Left kidney (tissue), 8 donors: ENCODE measurements at places on chromosomes 13 and 19. TPM values are rescaled to one million over a fixed set of nuclear protein-coding genes. Genes with fewer than 3 reads are reported as not detected.

DNA sequence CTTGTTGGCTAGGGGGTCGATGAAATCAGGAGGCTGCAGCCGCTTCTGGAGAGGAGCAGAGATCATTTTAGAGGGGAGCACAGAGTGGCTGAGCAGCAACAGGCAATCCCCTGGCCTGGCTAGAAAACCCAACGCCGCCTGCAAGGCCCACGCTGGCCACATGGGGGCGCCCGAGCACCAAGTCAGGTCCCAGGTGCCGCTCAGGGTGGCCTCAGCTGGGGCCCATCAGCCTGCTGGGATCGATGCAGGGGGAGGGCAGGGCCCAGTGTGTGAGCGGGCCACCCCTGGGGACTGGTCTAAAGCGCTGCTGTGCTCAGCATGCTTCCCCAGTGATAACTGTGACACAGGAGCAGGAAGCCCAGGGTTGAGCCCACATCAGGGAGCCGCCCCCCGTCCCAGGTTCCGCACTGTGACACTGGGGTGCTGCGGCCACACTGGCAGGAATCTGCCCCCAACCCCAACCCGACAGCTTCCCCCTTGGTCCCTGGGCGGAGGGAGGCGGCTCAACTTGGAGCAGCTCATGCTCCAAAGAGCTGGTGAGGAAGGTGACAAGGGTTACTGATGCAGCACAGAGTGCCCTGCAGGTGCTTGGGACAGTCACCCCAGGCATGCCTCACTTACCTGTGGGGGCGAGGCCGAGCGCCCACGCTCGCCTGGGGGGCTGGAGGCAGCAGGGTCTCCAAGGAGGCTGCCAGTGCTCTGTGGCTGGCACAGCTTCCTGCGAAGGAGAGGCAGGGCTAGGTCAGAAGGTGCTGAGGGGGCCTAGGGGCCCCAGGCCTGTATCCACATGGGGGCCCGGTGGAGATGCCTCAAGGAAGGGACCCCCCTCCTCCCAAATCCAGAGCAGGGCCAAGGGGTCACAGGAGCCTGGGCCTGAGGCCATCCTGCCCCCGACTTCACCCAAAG, 13.3 kb upstream of the ISYNA1 start:
- peak; percentile 69 for DNase-seq

- no peak for DNase-seq
Observed at GRCh38 chr13:51275101-51275500, 52.9 kb downstream of the FAM124A start.

Gene FLT1
- 33.8 TPM for polyA plus RNA-seq

- DNase-seq = no peak
Observed at GRCh38 chr13:73922493-73923393, 211.5 kb downstream of the KLF12 start.

DNA sequence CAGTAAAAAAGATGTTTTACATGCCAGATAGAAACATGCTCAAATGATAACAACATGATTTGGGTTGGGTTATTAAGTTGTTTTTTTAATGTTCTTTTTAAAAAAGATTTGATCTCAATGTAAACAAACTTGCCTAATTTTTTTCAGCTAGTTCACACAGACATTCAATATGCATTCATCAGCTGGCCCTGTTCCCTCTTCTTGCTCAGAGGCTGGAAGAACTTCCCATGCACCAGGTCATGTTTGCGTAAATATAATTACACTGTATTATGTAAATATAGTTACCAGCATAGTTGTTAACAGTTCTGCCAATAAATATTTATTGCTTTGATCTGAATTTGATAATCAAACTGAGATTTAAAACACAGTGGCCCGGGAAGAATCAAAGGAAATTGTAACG, 70.6 kb downstream of the ATP11A start:
- DNase-seq = no peak

Gene BRME1
- 6.8 TPM for polyA plus RNA-seq

DNA sequence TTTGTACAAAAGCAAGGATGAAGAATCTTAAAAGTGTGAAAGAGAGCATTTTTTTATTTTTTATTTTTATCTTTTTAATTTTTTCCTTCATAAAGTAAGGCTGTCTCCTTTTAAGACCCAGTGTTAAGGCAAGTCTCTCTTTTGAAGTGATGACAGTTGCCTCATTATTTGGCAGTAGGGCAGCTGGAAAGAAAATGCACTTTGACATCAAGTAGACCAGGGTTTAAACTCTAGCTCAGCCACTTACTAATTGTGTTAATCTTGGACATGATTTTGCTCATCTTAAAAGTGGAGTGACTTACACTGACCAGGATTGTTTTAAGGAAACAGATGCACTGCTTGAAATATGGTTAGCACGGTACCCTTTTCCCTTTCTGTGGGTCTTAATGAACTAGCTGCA, 18.5 kb downstream of the GPALPP1 start:
- DNase-seq = no peak

Gene ZNF681
- polyA plus RNA-seq = 8.9 TPM

DNA sequence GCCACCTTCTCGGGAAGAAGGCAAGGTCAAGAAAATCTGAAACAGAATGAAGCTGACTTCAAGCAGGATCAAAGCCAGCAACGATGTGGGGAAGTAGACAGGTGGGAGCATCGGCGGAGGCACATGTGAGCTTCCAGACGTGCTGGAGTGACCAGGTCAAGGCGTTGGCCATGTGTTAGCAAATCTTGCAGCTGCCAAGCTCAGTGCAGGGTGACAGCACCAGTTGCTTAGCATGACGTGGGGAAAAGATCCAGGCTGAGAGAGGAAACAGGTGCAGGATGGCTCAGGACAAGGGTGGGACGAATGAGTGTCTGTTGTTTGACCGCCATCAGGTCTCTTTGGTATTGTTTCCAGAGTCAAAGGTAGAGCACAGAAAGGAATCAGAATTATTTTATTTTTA, 92.3 kb downstream of the TNFSF13B start:
- no peak for DNase-seq

Gene FFAR2
- polyA plus RNA-seq = 0.78 TPM

DNA sequence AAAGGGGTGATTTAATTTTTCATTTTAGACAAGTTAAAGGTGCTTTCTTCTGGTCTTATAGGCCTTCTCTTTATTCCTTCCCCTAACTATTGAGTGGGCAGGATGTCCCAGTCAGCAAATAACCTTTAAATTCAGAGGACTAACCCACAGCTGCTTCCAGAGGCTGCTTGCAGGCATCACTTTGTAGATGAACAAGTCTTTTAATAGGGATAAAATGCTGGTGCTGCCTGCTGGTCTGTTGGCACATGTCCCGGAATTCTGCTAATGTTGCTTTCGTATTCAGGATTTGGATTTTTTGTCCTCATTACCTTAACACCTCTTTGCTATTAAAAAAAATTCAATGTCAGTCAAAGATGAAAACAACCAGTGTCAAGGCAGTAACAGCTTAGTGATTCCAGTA, 132.7 kb upstream of the KL start:
- no peak for DNase-seq

DNA sequence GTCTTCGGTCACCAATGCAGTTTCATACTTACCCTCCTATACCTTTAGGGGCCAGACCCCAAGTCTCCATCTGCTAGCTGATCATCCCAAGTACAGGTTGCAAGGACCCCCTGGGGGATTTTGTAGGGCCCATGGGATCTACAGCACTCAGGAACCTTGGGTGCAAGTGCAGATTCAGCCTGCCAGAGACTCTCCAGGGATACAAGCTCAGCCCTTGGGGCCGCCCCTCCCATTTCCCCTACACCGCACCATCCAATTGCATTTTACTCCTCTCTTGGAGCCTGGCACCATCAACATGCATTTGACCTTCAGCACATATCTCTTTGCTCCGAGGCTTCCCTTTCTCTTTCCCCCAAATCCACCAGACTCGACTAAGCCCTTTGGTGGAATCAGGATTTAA, 154.7 kb upstream of the ZNF536 start:
- no peak for DNase-seq

DNA sequence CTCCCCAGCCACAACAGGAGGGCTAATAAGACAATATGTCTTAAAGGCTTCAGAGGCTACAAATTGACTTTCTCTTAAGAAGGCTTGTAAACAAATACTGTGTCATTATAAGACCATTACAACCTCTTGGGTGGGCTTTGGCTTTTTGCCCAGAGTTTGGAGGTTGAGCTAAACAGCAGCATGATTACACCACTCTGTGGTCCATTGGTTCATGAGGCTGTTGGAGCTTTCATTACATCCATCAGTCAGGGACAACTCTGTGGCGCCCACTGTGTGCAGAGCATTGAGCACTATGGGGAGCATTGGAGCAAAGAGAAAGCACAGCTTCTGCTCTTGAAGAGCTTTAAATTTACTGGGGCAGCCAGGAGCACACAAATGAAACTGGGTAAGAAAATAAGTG, 75.9 kb downstream of the TNFSF11 start:
- peak; percentile 28 for DNase-seq

- DNase-seq = no peak
Observed at GRCh38 chr19:39053276-39054090, 21.1 kb upstream of the FBXO27 start.

- DNase-seq = no peak
Observed at GRCh38 chr13:30719525-30719914, 15.8 kb upstream of the ALOX5AP start.

- DNase-seq = no peak
Observed at GRCh38 chr13:70380809-70381208, 272.6 kb upstream of the KLHL1 start.
